Glutamatergic neuron (in vitro differentiated cells): ENCODE measurements at places on chromosomes 13 and 19.

DNA sequence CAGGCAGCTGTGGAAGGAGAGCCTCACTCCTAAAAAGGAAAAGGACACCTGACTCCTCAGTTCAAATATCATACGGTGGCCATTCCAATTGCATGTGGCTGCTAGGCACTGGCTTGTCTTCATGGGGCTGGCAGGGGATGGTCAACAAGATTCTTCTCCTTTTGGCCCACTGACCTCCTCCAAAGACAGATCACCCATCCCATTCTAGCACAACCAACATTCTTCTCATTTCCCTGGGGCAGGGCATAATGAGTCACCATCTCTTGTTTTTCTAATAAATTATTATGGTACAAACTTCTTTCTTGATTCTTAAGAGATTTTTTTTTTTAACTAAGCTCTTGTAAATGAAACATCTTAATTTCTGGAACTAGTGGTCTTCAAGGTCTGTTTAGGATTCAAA lies 136.7 kb upstream of the NBEA start:
- no peak for DNase-seq

GRCh38 chr19:33273881-33274662 lies 28.3 kb downstream of the CEBPA start:
- peak; percentile 42 for DNase-seq

DNA sequence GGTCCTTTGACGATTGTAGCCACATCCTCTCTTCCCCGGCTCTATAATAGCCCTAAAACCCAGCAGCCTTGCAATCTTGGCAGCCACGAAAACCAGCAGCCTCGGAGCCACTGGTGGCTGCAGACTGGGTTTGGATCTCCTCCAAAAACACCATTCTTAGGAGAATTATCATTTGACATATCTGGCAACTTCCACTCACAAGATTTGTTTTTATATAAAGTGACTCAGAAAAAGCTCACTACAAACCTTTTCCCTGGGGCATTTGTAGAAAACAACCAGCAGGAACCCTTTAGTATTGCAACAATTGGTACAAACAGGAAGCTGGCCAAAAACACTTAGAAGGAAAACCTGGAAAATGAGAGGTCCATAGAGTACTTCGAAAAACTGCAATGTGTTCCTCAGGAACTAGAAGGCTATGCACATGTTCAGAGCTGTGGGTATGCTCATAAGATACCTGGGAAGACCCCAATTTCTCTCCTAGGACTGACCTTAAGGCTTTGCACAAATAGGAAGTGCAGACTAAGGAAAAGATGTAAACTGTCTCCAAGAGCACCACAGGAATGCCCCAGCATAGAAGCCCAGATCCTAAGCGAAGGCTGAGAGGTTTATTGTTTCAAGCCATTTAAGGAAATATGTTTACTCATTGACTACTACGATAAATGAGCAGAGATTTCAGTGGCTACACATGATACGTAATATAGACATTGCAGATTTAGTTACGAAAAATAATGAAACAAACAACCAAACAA lies 71.2 kb downstream of the MYO16 start:
- no peak for DNase-seq

GRCh38 chr19:40750874-40751537 lies at the start of gene SNRPA:
Gene SNRPA (plus strand): TSS chr19:40751203. CDS start chr19:40751409, 206 bp downstream.
- peak; percentile 95 for DNase-seq
